ENCODE measurements at places on chromosomes 11 and 22.

- no peak for DNase-seq
Observed at GRCh38 chr11:106914409-106914808, 103.9 kb downstream of the GUCY1A2 start.

- DNase-seq: no peak
Observed at GRCh38 chr22:44646668-44647067, 55.3 kb upstream of the PRR5 start.

GRCh38 chr22:17559188-17559587 is 4.1 kb upstream of the SLC25A18 start:
- DNase-seq: no peak

- DNase-seq: peak; percentile 81
Observed at GRCh38 chr22:26225207-26225606, 55.9 kb downstream of the SEZ6L start.

DNA sequence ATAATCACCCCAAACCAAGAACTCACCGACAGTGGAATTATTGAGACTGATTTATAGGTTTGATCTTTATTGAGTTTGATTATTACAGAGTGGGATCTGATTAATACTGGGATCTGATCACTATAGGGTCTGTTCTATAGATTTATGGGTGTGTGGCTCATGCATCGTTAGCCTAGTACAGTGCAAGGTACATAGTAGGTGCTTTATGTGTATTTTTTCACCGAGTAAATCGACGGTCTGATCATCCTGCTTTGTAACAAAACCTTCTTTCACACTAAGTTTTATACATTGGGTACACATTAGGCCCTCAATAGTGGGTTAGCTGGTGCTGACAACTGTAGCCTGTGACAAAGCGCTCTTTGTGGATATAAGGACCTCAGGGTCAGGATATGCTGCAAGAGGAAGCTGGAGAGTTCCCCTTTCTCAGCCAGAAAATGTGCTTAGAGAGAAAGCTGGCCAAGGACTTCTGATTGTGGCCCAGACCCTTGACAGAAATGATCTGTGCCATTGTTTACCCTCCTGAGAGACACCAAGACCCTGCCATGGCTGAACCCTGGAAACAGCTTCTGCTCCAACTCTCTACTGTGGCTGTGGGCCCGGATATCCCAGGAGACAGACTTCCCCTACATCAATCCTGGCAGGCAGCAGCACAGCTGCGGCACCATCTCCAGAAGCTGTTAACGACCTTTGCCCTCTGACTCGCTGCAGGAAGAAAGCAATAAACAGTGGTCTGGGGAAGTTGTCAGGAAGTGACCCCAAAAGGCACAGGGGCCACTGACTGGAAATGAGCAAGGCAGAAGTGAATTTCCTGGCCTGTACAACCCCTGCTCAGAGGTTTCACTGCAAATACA is 16.1 kb upstream of the TPP1 start:
- DNase-seq: peak; percentile 60

GRCh38 chr11:16874275-16874975 is 136.0 kb downstream of the C11orf58 start:
- no peak for DNase-seq

- DNase-seq: no peak
Observed at GRCh38 chr11:991711-992307, 44.7 kb downstream of the MUC6 start.

GRCh38 chr11:75078233-75078632 is 18.4 kb downstream of the OR2AT4 start:
- no peak for DNase-seq

DNA sequence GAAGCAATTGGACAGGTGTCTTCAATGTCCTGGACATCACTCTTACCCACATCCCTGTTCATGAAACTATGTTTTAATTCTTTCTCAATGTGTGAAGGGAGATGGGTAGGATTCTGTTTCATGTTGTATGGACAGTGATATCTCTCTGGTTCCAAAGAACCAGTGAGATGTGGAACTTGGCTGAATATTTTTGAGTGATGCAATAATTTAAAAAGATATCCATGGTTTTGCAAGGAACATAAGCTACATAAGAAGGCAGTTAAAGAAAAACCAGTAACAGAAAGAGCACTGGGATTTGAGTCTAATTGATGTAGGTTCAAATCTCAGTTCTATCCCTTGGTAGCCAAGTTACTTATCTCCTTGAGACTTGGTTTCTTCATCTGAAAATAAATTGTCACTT is 7.7 kb upstream of the ELF5 start:
- no peak for DNase-seq

DNA sequence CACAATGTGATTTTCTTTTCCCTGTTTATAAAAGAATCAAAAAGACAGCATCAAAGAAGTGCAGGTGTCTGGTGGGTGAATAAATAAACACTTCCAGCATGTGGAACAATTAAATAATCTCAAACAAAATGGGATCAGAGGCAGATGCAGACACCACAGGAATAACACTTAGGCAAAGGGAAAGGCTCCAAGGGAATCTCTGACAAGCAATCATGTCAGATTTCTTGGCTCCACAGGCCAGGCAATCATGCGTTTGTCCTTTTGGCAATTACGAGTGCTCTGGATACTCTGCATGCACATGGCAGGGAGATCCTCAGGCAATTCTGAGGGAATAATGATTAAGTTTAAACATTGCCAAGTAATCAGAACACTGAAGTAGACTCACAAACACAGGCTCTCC is 403.5 kb upstream of the LUZP2 start:
- peak; percentile 77 for DNase-seq

GRCh38 chr11:95853862-95854261 is 63.6 kb downstream of the CEP57 start:
- no peak for DNase-seq

GRCh38 chr22:18119409-18120110 is 9.0 kb downstream of the TUBA8 start:
- DNase-seq: no peak

DNA sequence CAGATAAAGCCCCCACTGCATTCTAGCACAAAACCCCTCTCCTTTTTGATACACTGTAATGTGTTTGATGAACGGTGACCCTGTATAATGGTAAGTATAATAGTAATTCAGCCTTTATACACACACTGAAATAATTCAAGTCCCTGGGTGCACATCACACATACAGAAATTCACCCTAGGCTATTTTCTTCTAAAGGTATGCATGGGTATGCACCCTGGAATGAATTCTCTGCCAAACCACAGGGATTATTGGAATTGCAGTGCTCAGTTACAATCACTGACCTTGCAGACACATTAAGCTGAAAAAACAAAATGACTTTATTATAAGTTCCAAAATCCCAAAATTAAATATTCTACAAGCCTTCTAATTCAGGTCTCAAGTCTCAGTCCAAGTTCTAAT is 245.9 kb upstream of the FAT3 start:
- DNase-seq: no peak

DNA sequence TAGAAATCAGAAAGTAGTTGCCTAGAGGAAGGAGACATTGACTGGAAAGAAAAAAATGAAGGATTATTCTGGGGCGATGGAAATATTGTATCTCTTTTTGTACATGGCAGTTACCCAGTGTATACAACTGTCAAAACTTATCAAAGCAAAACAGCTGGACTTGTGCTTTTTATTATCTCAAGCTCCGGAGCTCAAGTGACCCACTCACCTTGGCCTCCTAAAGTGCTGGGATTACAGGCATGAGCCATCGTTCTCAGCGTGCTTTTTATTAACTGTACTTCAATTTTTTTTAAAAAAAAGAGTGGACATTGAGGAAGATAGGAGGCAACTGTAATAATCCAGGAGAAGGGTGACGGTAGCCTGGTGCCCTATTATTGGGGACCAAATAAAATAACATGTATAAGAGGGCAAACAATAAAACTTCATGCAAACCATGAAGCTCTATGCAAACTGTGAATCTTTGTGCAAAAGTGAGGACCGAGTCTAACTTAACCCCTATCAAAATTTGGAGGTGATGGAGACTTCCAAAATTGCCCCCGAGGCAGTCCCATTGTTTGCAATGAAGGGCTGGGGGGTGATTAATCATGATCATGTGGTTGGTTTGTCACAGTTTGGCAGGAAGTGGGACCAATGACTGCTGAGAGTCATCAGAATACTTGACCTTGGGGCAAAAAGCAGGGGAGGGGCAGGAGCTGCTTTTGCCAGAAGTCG is 23.5 kb downstream of the FZD4 start:
- DNase-seq: no peak

DNA sequence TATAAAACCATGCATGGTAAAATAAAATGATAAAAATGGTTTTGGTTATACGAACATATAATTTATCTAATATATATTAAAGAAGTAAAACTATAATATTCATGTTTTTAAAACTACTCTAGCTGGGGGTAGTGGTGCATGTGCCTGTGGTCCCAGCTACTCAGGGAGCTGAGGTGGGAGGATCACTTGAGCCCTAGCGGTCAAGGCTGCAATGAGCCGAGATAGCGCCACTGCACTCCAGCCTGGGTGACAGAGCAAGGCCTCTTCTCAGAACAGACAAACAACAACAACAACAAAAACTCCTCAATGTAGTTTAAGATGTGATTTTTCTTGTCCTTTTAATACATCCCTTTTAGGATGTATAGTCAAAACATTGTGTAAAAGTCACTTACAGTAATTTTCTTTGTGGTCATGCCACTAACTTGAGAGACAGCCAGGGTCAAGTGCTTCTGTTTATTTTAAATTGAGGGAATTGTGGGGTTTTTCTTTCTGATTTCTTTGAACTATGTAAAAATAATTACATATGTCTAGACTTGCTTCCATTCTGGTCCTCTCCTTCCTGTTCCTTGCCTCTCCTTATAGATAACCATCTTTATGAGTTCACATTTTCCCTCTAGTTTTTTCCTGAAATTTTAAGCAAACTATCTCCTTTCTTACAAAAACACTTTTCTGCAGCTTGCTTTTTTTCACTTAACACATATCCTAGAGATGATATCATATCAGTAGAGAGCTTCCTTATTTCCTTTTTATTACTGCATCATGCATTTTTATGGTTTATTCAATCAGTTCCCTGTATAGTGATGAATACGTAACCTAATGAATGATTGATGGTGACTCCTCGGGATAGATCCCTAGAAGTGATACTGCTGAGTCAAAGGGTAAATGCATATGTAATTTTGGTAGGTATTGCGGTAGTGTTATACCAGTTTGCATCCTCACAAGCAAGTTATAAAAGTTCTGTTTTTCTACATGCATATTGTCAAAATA is 9.1 kb downstream of the OR2AT4 start:
- DNase-seq: no peak

DNA sequence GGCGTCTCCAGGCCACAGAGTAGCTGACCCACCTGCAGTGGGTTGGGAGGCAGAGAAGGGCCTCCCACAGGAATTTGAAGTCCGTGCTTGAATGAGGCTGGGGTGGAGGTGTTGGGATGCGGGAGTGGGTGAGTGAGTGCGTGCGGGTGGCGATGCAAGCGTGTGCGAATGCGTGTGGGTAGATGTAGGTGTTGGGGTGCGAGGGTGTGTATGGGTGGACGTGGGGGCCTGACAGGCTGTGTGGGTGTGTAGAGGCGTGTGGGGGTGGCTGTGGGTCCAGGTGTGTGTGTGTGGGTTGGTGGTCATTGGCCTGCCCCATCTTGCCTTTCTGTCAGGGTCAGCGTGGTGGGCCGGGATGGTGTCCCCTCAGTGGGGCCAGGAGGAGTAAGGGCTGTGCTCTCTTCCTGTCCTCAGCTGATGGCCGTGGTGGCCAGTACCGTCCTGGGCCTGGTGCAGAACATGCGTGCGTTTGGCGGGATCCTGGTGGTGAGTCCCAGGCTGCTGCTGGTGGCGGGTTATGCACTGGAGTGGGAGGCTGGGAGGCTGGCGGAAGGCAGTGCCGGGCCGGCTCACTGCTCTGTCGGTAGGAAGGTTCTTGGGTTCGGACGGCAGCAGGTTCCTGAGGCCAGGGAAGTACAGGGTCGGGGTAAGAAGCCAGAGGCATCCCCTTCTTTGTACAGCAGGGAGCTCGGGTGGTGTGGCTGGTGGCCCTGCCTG is 35.0 kb downstream of the TPCN2 start:
- DNase-seq: no peak

GRCh38 chr11:76330651-76331050 is 50.3 kb downstream of the THAP12 start:
- DNase-seq: no peak

GRCh38 chr22:37343348-37343747 is 61.0 kb downstream of the CYTH4 start:
- no peak for DNase-seq

- DNase-seq: no peak
Observed at GRCh38 chr11:86741839-86742805, 58.2 kb upstream of the PRSS23 start.

- peak; percentile 65 for DNase-seq
Observed at GRCh38 chr22:17774206-17774925, at the start of gene BID. BID (minus strand) TSS chr22:17774469; CDS start chr22:17750116, 24,353 bp downstream.

Data from eye (tissue), 1 donor.